ENCODE measurements at places on chromosomes 1 and 21.

DNA sequence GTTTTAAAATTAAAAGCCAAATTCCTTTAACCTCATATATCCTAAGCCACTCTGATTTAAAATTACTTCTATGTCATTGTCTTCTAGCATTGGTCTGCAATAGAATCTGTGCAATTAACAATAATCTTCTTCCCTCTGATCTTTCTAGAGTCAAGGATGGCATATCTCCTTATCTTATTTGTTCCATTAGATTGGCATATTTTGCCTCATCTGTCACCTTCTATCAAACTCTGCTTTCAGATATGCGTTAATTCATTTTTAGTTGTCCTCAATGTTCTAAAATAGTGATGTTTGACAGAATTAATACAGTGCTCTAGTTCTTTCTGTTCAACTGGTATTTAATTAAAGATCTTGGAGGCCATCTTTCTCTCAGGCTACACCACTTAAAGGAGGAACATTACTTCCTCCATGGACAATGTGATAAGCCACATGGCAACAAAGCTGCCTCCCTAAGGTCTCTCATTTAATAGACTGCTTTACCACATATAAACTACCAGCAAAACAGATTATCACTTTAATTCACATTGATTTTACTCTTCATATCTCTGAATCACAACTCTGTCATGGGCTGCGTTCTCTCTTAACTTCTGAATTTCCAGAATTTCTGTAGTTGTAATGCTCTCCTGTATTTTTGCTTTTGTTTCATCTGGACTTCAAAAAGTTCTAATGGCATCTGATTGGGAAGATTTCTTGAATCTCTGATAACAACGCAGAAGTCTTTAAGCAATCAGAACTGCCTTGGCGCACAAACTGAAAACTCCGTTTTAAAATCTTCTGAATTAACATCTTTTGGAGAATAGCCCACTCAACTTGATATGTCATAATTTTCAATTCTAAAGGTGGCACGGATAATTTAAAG, 2.8 kb downstream of the NRIP1 start:
- no peak for DNase-seq

- no peak for DNase-seq
Measured at GRCh38 chr1:237471377-237471776, 419.3 kb downstream of the ZP4 start.

DNA sequence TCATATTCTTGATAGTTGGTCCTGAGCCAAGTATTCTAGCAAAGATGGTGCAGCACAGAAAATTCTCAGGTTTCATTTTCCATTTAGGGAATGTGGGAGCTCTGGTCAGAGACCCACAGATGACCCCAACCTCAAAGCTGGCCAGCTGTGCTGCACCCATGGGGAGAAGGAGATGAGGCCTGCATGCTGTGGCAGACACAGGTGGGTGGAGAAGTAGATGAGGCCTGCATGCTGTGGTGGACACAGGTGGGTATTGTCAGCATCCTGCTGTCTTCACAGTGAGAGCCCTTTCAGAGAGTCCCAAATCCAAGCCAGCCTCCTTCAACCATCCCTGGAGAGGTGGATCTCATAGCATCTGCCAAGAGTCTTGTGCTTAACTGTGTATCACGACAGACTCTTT, 77.7 kb downstream of the DSCAM start:
- no peak for DNase-seq

- peak; percentile 35 for DNase-seq
Measured at GRCh38 chr1:248825136-248825535, 579 bp downstream of the SH3BP5L start.

DNA sequence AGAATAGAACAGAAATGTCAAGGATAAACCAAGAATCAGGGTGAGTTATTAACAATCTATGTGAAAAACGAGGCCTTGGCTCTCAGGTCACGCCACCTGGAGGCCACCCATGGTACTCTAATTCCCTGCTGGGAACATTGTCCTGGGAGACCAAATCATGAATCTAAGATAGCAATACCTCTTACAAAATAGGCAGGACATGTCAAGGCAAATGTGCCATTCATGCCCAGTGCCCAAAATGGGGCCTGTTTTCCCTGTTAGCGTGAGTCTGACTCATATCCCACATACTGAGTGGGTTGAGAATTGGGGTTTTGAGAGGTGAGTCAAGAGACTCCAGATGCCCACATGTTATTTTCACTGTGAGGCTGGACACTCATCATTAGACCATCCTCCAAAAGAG, 380.8 kb downstream of the HHIPL2 start:
- no peak for DNase-seq

Data from right hindlimb (tissue), 1 donor.